ENCODE measurements at places on chromosomes 5 and 9. TPM values are rescaled to one million over a fixed set of nuclear protein-coding genes. Genes with fewer than 3 reads are reported as not detected.
A peak's percentile ranks its signal among the peaks of the same experiment; 100 is the strongest.

FOXD4L6 gene
- not detected for total RNA-seq

KCNV2 gene
- not detected for total RNA-seq

ANGPTL2 gene
- 10.5 TPM for total RNA-seq

FAM221B gene
- total RNA-seq = not detected

OR1L8 gene
- not detected for total RNA-seq

ABLIM3 gene
- 7.2 TPM for total RNA-seq

MCIDAS gene
- not detected for total RNA-seq

- no peaks in the 10 kb centered on the region for H3K36me3 ChIP-seq
- no peaks in the 10 kb centered on the region for H3K4me1 ChIP-seq
- no peaks in the 10 kb centered on the region for H3K27me3 ChIP-seq
- no peak overlapping the region for H3K27ac ChIP-seq
- no peak overlapping the region for H3K4me3 ChIP-seq
Observed at GRCh38 chr5:180959661-180960060, 29.0 kb upstream of the BTNL3 start.

- H3K27ac ChIP-seq = no peak overlapping the region
- no peaks in the 10 kb centered on the region for H3K27me3 ChIP-seq
- H3K36me3 ChIP-seq = no peaks in the 10 kb centered on the region
- no peak for DNase-seq
Observed at GRCh38 chr9:90547896-90548295, 94.7 kb downstream of the DIRAS2 start.

DNA sequence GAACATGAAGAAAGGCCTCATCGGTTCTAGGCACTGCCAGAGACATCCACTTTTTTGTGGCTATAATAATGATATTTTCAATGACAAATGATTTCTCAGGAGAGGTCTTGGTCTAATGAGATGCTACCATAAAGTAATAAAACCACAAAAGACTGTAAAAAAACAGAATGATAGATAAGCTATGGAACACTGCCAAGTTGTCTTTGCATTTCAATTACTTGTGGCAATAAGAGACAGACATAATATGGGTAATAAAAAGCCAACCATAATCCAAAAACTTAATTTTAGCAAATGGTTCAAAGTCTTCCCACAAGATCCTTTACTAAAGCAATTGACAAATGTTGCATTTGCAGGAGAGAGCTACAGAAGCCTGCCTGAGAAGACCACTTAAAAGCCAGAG, 292.5 kb downstream of the ATPSCKMT start:
- H3K27ac ChIP-seq = peak overlapping the region; percentile 37
- H3K36me3 ChIP-seq = no peaks in the 10 kb centered on the region
- no peaks in the 10 kb centered on the region for H3K4me1 ChIP-seq
- H3K4me3 ChIP-seq = no peak overlapping the region
- no peak for DNase-seq
- no peaks in the 10 kb centered on the region for H3K27me3 ChIP-seq

- no peak overlapping the region for H3K4me3 ChIP-seq
- DNase-seq = no peak
- H3K27me3 ChIP-seq = no peaks in the 10 kb centered on the region
- no peaks in the 10 kb centered on the region for H3K36me3 ChIP-seq
- H3K4me1 ChIP-seq = no peaks in the 10 kb centered on the region
Observed at GRCh38 chr5:90092734-90093133, 316.8 kb downstream of the CETN3 start.

DNA sequence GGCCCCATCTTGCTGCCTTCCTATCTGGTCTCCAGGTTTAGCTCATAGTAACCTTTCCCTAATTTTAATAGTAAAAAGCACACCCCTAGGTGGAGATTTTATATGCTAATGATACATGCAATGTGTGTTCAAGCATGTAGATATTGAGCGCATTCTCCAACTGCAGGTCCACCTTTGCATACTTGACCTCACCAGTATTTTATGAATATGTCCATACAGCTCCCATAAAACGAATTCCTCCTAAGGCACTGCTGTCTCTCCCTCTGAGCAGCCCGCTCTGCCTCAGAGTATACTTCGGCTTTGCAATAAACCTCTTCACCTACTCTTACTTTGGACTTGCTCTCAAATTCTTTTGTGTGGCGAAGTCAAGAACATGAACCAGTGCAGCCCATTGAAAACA, 153.3 kb downstream of the RAB3C start:
- H3K27me3 ChIP-seq = no peaks in the 10 kb centered on the region
- no peaks in the 10 kb centered on the region for H3K4me1 ChIP-seq
- no peak overlapping the region for H3K27ac ChIP-seq
- H3K4me3 ChIP-seq = no peak overlapping the region

DNA sequence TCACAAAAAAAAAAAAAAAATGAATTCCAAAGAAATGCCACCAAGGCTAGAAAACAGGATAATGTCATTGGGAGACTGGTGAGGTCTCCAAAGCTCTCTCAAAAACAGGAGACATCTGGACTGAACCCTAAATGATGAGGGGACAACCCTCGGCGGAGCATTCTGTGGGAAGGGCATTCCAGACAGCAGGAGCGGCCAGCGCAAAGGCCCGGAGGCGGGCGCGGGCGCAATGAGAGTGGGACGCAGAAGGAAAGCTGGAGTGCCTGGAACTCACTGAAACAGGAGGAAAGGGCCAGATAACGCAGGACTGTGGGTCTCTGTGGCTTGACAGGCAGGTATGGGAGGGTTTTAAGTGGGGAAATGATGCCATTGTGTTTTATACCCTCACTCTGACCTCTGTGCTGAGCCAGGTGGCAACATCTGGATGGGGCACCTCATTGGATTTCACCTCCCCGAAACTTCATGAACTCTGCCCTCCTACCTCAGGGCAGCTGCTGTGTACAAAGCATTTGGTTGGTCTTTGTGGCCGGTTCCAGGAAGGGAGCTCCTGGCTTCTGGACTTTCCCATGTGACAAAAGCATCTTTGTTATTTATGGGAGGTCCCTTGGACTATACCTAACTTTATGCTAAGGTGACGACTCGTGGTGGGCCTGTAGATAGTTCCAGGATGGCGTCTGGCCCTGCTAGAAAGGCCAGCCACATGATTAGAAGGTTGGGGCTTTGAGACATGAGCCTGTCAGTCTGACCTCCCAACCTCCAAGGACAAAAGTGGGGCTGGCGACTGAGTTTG, 11.5 kb upstream of the MAPK9 start:
- H3K27ac ChIP-seq = no peak overlapping the region
- no peaks in the 10 kb centered on the region for H3K27me3 ChIP-seq
- no peaks in the 10 kb centered on the region for H3K36me3 ChIP-seq
- DNase-seq = no peak
- H3K4me3 ChIP-seq = no peak overlapping the region
- no peaks in the 10 kb centered on the region for H3K4me1 ChIP-seq

DNA sequence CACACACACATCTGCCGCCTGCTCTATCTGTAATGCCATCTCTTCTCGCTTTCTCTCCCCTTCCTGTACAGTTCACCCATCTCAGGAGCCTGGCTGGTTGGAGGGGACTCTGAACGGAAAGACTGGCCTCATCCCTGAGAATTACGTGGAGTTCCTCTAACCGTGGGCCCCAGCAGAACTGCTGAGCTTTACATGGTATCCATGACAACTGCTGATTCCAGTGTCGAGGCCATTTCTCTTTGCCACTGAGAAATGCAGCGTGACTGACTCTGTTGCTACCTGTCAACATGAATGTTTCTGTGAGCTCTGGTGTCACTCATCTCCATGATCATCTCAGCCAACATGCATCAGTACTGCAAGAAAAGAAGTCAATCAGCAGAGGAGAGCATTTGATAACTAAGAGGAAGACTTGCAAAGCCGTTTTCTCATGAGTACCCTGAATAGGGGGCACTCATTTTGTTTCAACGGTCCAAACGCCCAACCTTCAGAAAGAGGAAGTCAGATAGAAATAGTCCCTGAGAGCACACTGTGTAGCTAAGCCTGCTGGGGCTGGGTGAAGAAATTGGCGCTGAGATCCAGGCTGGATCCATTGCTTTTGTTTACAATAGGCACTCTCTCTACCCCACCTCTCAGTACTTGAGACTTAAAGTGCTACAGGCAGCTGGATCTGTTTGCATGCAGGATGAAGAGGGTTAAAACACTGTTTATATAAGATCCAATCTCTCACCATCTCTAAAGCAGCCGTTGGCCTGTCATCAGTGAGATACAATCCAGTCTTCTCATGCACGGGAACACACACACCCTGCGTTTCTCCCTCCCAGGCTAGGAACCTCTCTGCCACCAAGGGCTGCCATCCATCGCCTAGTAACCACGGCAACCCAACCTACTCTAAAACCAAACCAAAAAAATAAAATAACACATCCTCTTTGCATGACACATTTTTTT, 180.9 kb downstream of the NR3C1 start:
- H3K27me3 ChIP-seq = no peaks in the 10 kb centered on the region
- H3K4me3 ChIP-seq = no peak overlapping the region
- peak overlapping the region; percentile 48 for H3K27ac ChIP-seq
- H3K4me1 ChIP-seq = peaks cover 25% of the 10 kb centered on the region
- no peak for DNase-seq

GRCh38 chr5:7638456-7638855, 212.5 kb downstream of the CFAP90 start:
- H3K27ac ChIP-seq = no peak overlapping the region
- no peak for DNase-seq
- no peak overlapping the region for H3K4me3 ChIP-seq
- H3K4me1 ChIP-seq = no peaks in the 10 kb centered on the region
- no peaks in the 10 kb centered on the region for H3K27me3 ChIP-seq

DNA sequence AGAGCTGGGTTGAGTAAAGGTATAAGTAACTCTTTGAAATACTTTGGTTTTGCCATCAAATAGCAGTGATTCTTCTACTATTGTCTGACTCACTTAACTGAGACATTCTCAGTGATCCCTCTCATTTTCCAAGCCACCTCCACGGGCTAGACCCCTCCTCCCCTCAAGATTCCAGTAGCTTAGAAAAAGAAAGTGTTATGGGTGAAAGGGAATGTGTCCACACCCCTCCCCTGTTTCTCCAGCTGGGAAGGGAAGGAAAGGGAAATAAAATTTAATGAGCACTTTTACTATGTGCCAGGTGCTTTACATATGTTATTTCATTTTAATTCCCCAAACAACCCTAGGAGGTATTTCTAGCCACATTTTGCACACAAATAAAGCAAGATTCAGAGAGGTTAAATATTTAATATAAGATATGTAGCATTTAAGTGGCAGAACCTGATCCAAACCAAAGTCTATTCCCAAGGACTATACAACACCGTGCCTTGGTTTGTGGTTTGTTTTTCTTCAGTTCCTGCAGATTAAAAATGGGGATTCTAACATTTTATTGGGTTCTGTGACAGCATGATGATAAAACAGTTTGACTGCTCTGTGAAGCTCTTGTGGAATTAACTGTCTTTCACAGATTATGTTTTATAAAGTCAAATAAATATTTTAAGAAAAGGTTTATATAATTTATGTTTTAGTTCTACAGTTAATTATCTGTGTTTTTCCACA, 135.9 kb downstream of the ZSWIM6 start:
- no peaks in the 10 kb centered on the region for H3K36me3 ChIP-seq
- H3K4me3 ChIP-seq = no peak overlapping the region
- no peak overlapping the region for H3K27ac ChIP-seq
- H3K4me1 ChIP-seq = peaks cover 41% of the 10 kb centered on the region
- no peaks in the 10 kb centered on the region for H3K27me3 ChIP-seq

DNA sequence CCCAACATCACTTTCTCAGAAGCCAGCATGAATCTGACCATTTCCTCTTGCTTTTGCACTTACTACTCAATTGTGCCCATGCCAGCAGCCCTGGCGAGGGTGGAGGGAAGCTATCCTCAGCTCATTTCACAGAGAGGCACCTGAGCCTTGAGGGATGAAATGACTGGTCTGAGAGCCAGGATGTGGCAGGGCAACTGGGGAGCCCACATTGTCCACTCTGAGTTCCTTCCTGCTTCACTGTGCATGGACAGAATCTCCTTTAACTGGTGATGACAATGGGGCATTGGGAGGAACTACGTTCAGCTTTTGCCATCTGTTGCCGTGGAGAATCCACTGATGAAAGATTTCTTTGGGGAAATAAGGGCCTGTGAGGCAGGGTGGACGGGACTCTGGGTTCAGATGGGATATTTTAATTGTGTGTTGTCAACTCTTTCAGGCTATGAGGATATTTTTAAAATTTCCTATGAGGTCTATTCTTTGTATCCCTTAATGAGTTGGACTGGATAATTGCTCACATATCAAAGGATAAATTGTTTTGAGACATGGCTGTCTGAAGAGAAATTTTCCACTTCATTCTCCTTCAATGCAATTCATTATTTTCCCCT, 78.3 kb downstream of the TNC start:
- no peak overlapping the region for H3K27ac ChIP-seq
- no peaks in the 10 kb centered on the region for H3K36me3 ChIP-seq
- peaks cover 5% of the 10 kb centered on the region for H3K4me1 ChIP-seq
- no peaks in the 10 kb centered on the region for H3K27me3 ChIP-seq
- no peak overlapping the region for H3K4me3 ChIP-seq

GRCh38 chr9:135046739-135047350, 40.6 kb upstream of the OLFM1 start:
- no peaks in the 10 kb centered on the region for H3K27me3 ChIP-seq
- H3K4me3 ChIP-seq = no peak overlapping the region
- no peak for DNase-seq
- H3K4me1 ChIP-seq = no peaks in the 10 kb centered on the region

- H3K4me3 ChIP-seq = peak overlapping the region; percentile 31
- peak; percentile 74 for DNase-seq
- H3K27ac ChIP-seq = peak overlapping the region; percentile 89
- no peaks in the 10 kb centered on the region for H3K27me3 ChIP-seq
- H3K4me1 ChIP-seq = peaks cover 79% of the 10 kb centered on the region
- no peaks in the 10 kb centered on the region for H3K36me3 ChIP-seq
Observed at GRCh38 chr9:127904561-127905003, 5.2 kb upstream of the ST6GALNAC6 start.

GRCh38 chr9:76166526-76166925, 227.7 kb downstream of the RFK start:
- H3K36me3 ChIP-seq = no peaks in the 10 kb centered on the region
- H3K4me1 ChIP-seq = no peaks in the 10 kb centered on the region
- no peak for DNase-seq
- no peak overlapping the region for H3K4me3 ChIP-seq

DNA sequence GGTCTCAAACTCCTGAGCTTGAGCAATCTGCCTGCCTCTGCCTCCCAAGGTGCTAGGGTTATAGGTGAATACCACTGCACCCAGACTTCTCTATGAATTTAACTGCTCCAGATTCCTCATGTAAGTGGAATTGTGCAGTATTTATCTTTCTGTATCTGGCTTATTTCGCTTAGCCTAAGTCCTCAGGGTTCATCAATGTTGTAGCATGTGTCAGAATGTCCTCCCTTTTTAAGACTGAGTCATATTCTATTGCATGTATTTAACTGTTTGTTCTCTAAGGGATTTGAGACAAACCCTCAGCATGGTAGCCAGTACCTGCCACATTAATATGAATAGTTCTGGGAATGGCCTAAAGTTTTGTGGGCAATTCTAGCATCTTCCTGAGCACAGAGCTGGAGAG, 53.9 kb upstream of the TUT7 start:
- no peak overlapping the region for H3K4me3 ChIP-seq
- H3K27me3 ChIP-seq = no peaks in the 10 kb centered on the region
- no peak overlapping the region for H3K27ac ChIP-seq
- H3K4me1 ChIP-seq = peaks cover 17% of the 10 kb centered on the region
- no peaks in the 10 kb centered on the region for H3K36me3 ChIP-seq
- DNase-seq = no peak

Measured in upper lobe of left lung (tissue), 6 donors.